ENCODE measurements at places on chromosomes 4 and X.

DNA sequence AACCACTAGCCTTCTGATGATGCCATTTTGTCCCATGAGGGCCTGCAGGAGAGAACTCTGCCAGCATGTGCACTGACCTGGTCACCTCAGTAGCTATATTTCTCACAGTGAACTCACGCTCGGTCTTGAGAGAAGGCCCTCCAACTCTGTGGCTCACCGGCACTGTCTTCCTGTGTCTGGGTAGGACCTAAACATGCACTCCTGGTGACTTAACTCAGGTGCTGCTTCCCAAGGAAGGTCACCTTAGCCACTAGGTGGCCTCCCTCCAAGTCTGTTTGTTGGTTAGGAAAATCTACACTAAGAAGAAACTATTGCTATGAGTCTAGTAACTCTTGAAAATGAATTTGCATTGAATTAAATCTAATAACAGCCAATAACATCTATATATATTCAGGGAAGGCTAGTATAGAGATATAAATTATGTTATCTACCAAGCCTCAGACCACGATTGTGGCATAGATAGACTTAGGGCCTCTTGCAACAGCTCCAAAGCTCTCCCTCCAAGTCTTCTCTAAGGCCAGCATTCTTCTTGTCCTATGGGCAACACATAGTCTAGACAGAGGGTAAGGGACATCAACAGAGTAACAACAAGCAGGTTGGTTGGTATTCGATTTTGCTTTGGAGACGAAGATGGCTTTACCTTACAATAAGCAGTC, 24.7 kb downstream of the TLR10 start:
- DNase-seq: no peak

DNA sequence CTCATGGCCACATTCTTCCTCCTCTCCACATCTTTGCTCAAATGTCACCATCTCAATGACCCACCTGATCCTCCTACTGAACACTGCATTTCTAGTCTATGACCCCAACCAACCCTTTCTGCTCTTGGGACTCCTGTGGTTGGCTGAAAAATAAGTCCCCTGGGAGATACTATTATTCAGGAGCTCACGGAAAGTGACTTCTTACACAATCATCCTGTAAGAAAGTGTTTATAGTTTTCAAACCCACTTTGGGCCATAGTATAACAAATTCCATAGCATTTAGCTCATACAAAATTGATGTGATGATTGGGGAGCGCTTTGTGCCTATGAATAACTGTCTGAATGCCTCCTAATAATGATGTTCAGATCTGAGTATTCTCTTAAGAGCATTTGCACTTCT, 161.4 kb upstream of the HS3ST1 start:
- DNase-seq: no peak

- no peak for DNase-seq
Measured at GRCh38 chr4:126364311-126364911, 1049.7 kb downstream of the FAT4 start.

DNA sequence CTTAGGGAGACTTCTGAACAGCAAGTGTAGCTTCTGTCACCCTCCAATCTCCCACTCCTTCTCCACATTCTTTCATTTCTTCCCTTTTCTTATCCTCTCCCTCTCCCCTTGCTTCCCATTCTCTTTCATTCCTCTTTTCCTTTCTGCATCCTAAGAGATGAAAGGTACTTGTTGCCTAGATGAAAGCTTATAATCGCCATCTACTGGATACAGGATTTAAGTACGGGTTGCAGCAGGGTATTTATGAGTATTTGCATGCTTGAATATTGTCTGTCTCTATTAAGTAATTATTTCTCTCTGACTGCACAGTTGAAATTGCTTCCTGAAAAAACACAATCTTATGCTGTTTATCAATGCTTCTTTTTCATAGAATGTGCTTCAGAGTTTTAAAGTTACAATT, 174.0 kb upstream of the TENT5D start:
- no peak for DNase-seq

DNA sequence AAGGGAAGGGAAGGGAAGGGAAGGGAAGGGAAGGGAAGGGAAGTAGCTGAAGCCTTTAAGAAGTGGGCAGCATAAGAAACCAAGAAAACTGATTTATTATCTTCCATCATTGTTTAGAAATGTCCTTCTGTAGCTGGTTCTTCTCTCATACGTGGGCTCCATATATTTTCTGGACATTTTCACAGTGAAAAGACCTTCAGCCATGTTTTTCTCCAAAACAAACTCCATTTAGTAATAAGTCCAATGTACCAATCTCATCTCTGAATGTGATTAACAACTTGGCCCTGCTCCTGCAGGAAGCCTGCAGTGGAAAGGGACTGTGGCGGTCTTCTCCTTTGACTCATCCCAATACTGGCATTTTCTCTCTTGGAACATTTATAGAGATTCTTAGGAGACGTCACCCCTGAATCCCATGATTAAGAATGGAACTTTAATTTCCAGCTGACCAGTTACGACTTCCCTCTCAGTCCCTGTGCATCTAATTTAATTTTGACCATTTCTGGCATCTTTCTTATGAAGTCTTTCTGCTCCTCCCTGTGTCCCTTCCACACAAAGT, 96.6 kb upstream of the GUCY1A1 start:
- no peak for DNase-seq

GRCh38 chrX:43974100-43974475, 898 bp upstream of the NDP start:
- no peak for DNase-seq

DNA sequence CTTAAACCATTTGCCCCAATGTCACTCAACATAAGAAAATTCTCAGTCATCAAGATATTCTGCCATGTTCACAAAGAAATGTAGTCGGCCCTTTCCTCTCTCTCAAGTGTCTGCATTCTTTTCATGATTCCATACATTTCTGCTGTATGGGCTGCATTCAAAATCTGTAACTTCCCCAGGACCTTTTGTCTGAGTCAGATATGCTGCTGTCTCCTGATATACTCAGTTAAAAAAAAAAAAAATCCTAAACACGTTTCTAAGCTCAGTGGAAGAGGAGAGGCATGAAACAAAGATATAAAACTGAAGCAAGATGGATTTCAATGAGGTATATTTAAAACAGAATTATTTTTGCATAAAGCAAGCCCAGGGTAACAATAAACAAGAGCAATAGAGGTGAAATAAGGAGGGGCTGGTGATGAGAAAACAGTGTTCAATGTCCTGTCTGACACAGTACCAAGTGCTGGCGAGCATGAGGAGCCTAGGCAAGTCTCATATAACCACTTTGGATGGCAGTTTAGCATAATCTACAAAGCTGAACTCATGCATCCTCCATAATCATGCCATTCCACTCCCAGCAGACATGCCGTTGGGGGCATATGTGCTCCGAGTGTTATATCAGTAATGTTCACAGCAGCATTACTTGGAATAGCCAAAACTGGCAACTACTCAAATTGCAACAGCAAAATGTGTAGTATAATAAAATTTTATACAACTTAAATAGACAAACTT, 76.7 kb downstream of the MANBA start:
- DNase-seq: no peak

- DNase-seq: no peak
Measured at GRCh38 chrX:150086371-150086770, 148.1 kb upstream of the EOLA2 start.

- DNase-seq: no peak
Measured at GRCh38 chrX:56800307-56800706, 71.3 kb downstream of the NBDY start.

DNA sequence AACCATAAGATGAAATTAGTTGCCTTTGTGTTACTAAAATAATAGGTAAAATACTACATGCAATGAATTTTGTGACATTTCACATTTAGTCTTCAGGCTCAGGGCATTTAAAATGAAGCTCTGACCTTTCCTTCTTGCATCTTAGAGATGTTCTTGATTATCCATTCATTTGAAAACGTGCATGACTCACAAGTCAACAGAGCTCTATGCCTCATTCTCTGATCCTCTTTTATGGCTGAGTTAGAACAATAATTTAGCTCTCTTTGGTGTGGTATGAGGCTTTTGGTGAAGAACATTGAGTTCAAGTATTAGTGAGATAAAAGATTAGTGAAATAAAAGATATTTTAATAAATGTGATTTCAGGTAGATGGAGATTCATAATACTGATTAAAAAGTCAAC, 66.5 kb downstream of the TIGD2 start:
- no peak for DNase-seq

- DNase-seq: no peak
Measured at GRCh38 chrX:95318882-95319281, 1365.8 kb upstream of the DIAPH2 start.

- no peak for DNase-seq
Measured at GRCh38 chr4:113878668-113879067, 100.8 kb downstream of the ARSJ start.

- no peak for DNase-seq
Measured at GRCh38 chrX:17214962-17215361, 160.0 kb upstream of the NHS start.

DNA sequence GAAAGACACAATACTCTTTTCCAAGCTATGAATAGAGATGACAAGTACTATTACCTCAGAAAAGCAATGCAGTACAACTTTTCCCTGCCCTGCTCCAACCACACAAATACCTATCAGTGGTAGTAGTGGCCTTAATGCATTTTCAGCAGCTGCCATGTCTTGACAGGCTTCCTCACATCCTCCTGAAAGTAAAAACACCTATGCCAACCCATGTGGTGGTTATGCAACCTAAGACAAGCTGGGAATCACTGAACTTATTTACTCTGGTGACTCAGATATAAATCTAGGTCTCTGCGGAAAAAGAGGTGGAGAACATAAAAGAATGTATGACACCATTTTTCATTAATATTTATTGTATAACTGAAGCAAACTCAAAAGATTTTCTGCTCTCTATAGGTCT, 14.5 kb downstream of the WDFY3 start:
- no peak for DNase-seq

- no peak for DNase-seq
Measured at GRCh38 chrX:44975666-44976263, 102.8 kb downstream of the KDM6A start.

- no peak for DNase-seq
Measured at GRCh38 chrX:153686711-153687110, 1.0 kb upstream of the SLC6A8 start.

- no peak for DNase-seq
Measured at GRCh38 chr4:185774845-185775680, 36.9 kb downstream of the SORBS2 start.

DNA sequence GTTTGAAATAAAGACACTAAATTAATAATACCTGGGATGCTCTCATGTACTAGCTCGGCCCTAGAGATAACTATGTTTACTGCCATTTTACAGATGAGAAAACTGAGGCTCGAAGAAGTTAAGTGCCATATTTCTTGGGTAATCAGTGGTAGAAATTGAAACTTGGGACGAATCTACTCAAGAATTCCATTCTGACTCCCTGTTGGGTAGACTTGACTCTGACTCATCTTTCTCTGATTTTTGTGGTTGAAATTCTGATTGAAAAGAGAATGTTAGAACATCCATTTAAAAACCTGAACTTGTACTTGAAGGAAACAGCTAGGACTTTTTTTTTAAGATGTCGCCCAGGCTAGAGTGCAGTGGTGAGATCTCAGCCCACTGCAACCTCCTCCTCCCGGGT, 50.1 kb upstream of the NSUN7 start:
- DNase-seq: no peak

DNA sequence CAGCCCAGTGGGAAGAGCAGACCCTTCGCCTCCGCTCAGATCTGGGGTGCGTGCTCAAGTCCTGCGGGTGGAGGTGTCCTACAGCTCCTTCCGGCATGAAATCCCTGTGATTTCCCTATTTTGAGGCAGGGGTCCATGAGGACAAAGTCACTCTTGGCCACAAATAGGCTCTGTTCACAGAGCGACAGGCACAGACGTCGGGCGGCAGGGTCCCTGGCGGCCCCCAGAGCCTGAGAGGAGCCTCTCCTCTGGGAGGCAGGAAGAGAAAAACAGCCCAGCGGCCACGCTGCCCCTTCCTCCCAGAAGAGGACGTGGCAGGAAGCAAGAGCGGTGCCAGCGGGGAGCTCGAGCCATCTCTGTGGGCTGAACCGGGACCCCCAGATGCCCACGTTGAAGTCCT, 38.7 kb downstream of the ABLIM2 start:
- no peak for DNase-seq

- DNase-seq: no peak
Measured at GRCh38 chrX:725971-726370, 95.4 kb downstream of the SHOX start.

DNA sequence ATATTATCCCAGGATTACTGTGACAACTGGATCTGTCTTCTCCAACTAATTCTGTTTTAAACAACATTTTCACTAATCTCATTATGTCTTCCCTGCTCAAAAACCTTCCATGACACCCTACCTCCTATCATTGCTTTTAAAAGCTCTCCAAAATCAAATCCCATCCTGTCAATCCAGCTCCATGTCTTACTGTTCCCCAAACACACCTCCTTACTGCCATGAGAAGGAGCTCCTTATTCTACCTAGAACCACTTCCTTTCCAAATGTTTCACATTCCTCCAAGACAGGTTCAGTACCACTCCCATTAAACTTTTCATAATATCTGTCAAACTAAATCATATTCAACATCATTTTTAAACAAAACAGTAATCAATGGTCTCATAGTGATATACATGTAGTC, 66.9 kb upstream of the WDR17 start:
- DNase-seq: no peak

DNA sequence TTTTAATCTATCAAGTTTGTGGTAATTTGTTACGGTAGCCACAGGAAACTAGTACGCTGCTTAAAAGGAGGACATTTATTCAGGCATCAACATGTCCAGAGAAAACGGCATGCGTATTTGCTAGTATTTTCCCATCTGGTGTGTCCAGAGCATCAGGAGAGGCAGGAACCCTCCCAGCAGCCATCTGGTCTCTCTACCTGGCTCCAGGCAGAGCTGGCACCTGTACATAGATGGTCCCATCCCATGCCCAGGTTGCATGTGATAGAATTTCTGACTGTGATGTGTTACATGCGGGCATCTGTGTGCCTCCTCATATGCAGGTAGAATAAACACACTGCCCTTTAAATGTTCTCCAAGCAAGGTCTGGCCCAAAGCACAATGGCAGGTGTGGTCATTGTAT, 57.9 kb upstream of the PAGE1 start:
- DNase-seq: no peak

DNA sequence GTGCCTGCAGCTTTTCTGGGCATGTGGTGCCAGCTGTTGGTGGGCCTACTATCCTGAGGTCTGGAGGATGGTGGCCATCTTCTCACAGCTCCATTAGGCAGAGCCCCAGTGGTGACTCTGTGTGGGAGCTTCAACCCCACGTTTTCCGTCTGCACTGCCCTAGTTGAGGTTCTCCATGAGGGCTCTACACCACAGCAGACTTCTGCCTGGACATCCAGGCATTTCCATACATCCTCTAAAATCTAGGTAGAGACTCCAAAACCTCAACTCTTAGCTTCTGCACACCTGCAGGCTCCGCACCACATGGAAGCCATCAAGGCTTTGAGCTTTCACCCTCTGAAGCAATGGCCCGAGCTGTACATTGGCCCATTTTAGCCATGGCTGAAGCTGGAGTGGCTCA, 153.3 kb upstream of the PGRMC2 start:
- no peak for DNase-seq

DNA sequence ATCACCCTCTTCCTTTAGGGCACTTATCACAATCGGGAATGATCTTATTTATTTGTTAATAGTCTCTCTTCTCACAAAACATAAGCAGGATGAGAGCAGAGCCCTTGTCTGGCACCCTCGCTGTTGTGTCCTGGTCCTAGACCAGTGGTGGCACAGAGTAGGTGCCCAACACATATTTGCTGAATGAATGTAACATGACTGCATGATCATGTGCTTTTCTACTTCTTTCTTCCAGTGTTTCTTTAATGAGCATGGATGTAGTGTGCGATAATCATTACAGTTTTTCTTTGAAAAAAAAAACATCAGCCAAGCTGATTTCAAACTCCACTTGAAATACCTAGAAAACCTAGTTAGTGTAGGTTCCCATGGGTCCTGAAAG, 164.1 kb downstream of the CHIC2 start:
- no peak for DNase-seq

GRCh38 chrX:97284531-97284930, 400.8 kb downstream of the RPA4 start:
- DNase-seq: no peak
